BJ (cell line): ENCODE measurements at places on chromosomes 7 and 10.

DNA sequence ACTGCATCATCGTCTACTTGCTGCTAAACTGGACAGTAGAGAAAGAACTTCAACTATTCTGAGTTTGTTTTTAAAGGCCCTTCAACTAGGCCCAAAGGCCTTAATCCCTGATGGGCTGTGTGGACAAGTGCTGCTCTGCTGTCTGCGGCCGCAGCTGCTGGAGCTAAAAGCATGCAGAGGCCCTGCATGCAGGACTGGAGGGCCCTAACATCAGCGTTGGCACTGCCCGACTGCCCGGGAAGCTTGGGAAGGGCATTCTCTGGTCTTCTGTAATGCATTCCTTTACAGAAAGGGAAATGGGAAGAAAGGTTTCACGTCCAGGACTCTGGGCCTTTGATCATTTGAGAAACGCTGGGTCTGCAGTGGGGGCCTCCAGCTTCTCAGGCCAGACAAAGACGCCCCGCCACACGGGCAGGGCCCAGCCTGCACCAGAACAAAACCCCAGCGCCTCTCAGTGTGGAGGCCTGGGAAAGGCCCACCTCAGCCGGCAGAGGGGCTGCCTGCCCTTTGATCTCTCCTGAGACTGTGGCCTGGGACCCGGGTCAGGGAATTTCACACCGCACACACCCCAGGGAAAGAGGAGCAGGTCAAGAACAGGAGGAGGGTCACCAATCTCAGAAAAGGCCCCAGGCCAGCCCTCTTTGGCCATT lies 229.3 kb downstream of the DNAJB6 start:
- DNase-seq, result no peak

DNA sequence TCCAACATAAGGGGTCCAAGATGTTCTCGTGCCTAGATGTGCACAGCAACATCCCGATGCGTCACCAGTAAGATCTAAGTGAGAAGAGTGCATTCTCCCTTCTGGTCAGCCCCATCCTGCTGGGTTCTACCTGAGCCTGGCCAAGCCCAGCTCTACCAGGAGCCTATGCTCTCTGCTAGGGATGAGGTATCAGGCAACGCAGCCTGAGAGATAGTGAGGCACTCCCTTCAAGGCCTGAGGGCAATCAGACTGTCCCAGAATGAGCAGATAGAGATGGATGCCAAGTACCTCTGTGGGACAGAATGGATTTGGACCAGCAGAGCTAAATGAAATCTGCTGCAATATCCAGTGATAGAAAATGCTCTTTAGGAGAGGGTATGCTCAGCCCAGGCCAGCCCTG lies 26.7 kb downstream of the DDC start:
- DNase-seq, result no peak

DNA sequence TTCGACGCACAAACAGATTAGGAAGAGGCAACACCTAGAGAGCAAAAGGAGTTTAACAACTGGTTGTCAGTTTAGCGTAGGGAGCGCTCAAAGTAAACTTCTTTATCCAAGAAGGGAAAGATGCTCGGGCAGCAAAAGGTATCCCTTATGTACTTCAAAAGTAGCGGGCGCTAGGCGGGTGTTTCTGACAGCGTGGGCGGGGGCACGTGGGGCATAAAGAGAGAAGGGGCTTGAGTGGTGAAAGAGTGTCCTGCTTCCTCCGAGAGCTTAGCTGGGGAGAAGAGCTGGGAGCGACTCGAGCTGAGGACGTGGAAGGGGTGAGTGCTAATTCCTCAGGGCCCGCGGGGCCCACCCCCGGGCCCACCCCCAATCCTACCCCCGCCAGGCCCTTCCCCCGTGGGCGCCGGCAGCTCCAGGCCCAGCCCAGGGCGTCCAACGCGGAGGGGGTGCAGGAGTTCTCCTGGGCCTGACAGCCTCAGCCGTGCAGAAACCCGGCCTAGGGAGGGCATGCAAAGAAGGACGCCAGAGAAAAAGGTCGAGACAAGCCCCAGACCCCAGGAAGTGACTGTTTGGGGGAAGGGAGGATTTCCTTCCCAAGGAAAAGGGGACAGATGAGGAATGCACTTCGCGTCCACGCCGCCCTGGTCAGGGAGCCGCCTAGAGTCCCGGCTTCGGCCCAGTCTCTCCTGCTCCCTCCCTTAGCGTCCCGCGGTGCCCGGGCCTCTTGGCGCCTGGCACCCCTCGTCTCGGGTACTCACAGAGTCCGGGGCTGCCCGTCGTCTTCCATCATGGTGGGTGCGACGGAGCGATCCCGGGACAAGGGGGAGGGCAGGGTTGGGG lies 868 bp downstream of the TIAL1 start:
- no peak for DNase-seq

- DNase-seq, result peak; percentile 37
These were observed 37.2 kb upstream of the ZNF488 start for GRCh38 chr10:47421057-47421952.

DNA sequence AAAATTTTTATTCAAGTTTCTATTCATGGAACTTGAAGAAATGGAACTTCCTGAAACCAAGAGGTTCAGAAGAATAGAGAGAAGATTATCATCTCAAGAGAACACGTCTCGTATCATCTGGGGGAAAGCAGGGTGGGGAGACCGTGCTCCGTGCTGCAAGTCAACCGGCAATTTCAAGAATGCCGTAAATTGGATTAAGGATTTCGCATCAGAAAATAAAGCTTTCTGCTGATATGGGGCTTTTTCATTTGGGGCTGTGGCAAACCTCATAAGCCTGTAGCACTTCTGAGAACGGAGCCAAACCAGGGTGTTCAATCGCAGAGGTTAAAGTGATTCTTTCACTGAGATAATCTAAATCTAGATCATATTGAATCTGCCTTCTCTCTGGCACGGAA lies 150.1 kb upstream of the NPS start:
- no peak for DNase-seq

DNA sequence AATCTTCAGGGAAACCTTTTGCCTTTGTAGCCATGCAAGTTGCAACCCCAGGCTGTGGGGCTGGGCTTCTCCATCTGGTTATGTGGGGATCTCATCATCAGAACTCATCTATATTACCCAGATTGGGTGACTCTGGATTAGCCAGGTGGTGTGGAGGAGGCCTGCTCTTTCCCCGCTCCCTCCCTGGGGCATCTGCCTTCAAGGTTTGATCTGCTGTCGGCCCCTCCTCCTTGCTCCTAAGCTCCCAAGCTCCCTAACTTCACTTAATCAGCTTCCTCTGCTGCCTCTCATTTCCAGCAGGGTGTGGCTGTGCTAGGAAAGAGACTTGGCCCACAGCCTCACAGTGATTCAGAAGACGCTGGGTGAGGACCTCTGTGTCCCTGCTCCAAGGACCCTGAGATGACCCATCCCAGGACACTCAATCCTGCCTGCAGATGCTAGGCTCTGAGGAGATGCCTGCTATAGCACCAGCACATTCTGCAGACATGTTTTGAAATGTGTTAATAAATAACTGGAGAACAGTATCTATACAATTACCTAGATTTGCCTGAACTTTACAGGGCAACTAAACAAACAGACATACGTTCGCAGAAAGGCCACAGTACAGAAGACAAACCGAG lies 392.1 kb upstream of the PODXL start:
- no peak for DNase-seq

- no peak for DNase-seq
These were observed 16.3 kb downstream of the VWC2 start for GRCh38 chr7:49789736-49790135.
